ENCODE measurements at places on chromosomes 4 and X. TPM values are rescaled to one million over a fixed set of nuclear protein-coding genes. Genes with fewer than 3 reads are reported as not detected.

Gene TMPRSS11D
- not detected for total RNA-seq

Gene CTAG1B
- not detected for total RNA-seq

Gene MAGEC1
- not detected for total RNA-seq

Gene MBNL3
- 2.9 TPM for total RNA-seq

Gene RAB39B
- not detected for total RNA-seq

Gene GJB1
- not detected for total RNA-seq

Gene GAGE13
- total RNA-seq, result not detected

Gene BTK
- 1.5 TPM for total RNA-seq

Gene GATA1
- total RNA-seq, result not detected

Gene GABRA4
- total RNA-seq, result not detected

Gene ALG13
- total RNA-seq, result 42.0 TPM

Gene F8A3
- total RNA-seq, result 9.4 TPM

Gene FAT1
- total RNA-seq, result 2.3 TPM

Gene DCLK2
- total RNA-seq, result 0.97 TPM

Gene RNF113A
- 15.7 TPM for total RNA-seq

Gene PPP4R3C
- not detected for total RNA-seq

Gene RNF150
- total RNA-seq, result 1.6 TPM

Gene FRYL
- total RNA-seq, result 17.7 TPM

Gene FAM9B
- total RNA-seq, result not detected

Gene KLB
- total RNA-seq, result 0.13 TPM

Gene STATH
- total RNA-seq, result not detected

Data from gastrocnemius medialis (tissue), 4 donors.